ENCODE measurements at places on chromosomes 11 and 22.

DNA sequence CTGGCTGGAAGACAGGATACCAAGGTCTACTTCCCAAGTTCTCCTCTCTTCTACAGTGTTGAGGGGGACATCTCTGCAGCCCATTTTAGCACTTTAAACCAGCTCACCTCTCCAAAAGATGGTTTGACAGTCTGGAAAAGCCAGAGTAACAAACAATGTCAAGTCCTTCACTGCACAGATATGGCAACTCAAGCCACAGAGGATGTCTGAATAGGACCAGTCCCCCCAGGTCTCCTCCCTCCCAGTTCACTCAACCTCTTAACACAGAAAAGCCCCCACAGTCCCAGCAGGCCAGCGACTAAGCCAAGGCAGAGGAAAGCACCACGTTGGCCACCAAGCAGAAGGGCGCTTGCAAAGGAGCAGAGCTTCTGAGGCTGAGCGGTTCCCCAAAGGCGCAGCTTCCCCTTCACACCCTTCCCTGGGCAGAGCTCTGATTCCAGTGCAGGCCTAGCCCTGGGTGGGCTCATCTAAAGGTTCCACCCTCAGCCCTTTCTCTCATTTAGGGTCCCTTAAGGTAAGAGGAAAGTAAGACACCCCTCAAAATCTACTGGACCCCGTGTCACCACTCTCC is 62.7 kb downstream of the PAK1 start:
- DNase-seq, result peak; percentile 42

- DNase-seq, result no peak
These were observed 119.2 kb upstream of the TMEM45B start for GRCh38 chr11:129696309-129696989.

- DNase-seq, result peak; percentile 23
These were observed 9.6 kb upstream of the SYT8 start for GRCh38 chr11:1825039-1825740.

DNA sequence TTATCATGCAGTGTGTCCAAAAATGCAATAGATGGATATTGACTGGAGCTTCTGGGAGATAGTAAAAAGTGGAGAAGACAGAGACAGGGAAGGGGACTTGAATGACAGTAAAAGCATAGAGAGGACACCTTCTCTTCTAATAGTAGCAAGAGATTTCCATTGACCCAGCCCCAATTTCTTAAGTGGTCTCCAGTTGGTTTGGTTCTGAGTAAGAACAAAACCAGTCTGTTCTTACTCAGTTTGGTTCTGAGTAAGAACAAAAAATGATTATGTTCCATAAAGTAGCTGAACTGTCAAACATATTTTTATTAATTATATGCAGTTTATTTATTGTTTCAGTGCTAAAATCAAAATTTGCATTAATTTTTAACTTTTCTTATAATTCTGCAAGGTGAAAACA is 316.8 kb upstream of the MPPED2 start:
- no peak for DNase-seq

- DNase-seq, result no peak
These were observed 34.7 kb downstream of the DDIAS start for GRCh38 chr11:82936261-82936660.

- no peak for DNase-seq
These were observed 68.4 kb upstream of the SORL1 start for GRCh38 chr11:121383716-121384115.

- DNase-seq, result peak; percentile 53
These were observed 44.5 kb downstream of the ZNF280B start for GRCh38 chr22:22463855-22464540.

DNA sequence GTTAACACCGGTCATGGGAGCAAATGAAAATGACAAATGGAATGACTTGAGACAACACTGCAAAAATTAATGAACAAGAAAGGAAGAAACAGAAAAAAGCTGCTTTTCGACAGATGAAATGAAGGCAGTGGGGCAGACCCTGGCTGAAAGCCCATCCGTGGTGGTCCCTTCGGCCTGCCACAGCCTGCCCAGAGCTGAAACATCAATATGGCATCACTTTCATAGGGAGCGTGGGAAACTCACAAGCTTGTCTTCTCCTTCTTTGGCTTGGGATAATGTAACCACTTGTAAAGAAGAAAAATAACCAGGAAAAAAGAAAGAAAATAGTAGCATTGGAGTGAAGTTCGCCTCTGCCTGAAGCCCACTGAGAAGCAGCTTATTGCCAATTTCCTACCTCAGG is 78.8 kb downstream of the CTTN start:
- no peak for DNase-seq

GRCh38 chr22:39003165-39003638 is 10.9 kb upstream of the APOBEC3C start:
- DNase-seq, result peak; percentile 83

DNA sequence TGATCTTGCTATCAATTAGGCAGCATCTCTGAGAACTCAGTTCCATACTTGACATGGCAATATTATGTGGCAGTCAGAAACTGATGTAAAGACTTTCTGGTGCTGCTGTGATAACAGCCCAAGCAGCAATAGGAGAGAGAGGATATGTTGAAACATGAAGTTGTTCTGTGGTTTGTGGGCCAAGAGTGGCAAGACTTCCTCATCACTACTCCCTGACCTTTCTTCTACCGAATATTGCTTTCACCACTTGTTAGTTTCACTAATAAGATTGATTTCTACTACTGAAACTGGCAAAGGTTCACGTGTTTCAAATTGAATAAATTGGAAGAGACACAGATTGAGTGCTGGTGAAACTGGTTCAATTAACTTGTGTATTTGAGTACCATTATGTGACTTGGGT is 852.6 kb upstream of the RAG2 start:
- peak; percentile 22 for DNase-seq

- DNase-seq, result peak; percentile 4
These were observed 179.6 kb upstream of the PDGFD start for GRCh38 chr11:104343578-104343977.

DNA sequence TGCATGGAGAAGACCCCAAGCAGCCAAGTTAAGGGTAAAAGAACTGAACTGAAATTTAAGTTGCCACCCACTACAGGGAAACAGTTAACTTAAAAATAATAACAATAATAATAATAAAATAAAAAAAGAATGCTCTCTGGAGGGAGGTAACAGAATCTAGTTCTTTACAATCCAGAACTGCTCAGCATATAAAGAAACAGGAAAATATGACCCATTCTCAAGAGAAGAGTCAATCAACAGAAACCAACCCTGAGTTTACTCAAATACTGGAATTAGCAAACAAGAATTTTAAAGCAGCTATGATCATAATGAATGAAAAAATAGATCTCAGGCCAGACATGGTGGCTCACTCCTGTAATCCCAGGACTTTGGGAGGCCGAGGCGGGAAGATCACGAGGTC is 53.8 kb downstream of the DENND5A start:
- DNase-seq, result no peak

DNA sequence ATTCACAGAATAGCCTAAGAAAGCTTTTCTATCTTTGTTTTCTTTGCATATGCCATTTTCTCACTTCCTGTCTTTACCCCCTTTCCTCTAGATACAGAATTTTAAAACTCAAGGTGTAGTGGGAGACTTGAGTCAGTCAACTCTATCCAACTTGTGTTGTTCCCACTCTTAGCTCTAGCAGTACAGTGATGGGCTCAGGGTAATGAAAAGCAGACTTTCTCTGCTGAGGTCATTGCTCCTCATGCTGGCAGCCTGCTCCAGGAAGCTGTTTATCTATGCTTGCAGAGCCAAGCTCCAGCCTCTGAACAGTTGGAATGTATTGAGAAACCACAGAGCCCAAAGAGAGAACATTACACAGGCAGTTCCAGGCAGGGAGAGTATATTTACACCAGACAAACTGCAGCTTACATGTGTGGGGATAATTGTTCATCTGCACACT is 68.1 kb downstream of the CSTPP1 start:
- peak; percentile 98 for DNase-seq

DNA sequence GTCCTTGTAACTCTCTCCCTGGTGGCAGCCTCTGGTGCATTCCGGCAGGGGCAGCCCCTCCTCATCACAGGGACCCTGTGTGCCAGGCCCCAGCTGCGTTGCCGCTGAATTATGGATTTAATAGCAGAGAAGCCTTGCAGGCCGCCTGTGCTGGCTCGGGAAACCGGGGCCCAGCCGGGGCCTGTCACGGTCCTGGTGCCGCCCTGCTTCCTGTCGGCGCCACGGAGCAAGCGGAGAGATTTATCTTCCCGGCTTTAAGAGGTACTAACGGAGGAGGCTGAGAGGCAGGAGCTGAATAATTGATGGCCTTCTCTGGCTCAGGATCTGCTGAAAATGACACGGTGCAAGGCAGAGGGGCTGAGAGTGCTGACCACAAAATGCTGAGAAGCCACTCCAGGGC is 54.0 kb upstream of the CCDC188 start:
- DNase-seq, result no peak

- no peak for DNase-seq
These were observed 17.8 kb upstream of the NEAT1 start for GRCh38 chr11:65404638-65405339.

- DNase-seq, result no peak
These were observed 40.0 kb upstream of the TP53I11 start for GRCh38 chr11:44990665-44991064.

DNA sequence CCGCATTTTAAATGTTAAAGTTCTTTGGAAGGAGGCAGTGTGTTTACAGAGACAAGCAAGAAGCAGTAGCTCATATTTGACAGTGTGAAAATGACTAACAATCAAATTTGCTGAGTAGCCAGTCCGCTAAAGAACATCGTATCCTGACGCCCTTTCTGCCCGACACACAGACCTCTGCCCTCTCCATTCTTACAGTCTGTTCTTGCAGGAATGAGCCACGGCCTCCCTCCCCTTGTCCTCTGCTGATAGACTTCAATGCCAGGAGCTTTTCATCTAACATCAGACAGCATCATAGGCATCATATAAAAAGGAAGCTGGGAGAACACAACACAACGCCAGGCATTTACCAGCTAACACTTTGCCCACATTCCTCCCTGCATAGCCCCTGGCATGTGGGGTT is 486.0 kb downstream of the OPCML start:
- no peak for DNase-seq

DNA sequence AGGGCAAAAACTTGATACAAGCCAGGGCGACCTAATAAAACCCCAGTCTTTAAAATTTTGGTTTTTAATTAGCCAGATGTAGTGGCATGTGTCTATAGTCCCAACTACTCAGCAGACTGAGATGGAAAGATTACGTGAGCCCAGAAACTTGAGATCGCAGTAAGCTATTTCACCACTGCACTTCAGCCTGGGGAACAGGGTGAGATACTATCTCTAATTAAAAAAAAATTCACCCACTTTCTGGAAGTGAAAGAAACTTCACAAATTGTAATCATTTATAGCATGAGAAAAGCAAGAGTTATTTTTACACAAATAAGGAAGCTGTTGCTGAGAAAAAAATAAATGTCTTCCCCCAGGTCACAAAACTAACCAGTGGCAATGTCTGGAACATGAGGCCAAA is 882 bp upstream of the GLYATL2 start:
- DNase-seq, result no peak

- no peak for DNase-seq
These were observed 30.5 kb downstream of the CDPF1 start for GRCh38 chr22:46219636-46220035.

DNA sequence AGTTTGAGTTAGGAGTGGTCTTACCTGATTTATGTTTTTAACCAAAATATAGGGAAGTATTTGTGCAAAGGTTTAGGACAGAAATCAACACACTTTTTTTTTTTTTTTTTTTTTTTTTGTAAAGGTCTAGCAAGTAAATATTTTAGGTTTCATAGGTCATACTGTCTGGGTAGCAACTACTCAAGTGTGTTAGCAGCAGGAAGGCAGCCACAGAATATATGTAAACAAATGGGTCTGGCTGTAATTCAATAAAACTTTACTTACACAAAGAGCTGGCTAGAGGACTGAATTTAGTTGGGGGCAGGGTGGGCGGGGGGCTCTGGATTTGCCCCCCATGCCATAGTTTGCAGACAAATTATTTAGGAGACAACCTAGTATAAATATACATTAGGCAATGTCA is 510.4 kb downstream of the NELL1 start:
- no peak for DNase-seq

DNA sequence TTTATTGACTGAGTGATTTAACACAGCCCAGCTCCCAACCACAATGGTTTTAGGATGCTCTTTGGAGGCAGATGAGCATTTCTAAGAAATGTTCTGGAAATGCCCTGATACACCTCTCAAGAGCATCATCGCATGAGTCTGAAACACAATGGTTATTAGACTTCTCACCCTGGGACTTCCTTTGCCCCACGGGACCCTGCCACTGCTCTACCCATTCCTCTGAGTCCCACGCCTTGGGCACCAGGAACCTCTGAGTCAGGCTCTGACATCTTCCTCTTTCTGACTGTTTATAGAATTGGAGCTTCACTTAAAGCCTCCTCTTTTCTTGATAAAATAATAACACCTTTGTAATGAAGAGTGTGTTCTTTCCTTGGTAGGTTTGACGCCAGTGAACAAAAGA is 85.6 kb upstream of the PARVA start:
- DNase-seq, result no peak

DNA sequence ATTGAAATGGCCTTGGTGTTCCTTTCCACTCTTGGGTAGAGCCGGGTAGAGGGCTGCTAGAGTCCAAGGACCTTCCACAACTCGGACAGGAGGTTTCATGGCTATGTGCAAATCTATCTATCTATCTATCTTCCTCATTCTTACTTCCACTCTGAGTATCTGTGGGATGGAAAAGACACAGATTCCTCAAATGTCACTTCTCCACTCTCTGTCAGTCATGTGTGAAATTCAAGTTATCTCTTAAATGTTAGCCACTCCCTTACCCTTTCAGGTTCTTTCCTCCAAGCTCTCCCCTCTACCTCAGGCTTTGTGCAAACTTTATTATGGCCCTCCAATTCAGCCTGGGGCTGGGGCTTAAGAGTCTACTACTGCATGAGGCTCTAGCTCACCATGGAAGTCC is 84.3 kb downstream of the GDPD4 start:
- DNase-seq, result no peak

DNA sequence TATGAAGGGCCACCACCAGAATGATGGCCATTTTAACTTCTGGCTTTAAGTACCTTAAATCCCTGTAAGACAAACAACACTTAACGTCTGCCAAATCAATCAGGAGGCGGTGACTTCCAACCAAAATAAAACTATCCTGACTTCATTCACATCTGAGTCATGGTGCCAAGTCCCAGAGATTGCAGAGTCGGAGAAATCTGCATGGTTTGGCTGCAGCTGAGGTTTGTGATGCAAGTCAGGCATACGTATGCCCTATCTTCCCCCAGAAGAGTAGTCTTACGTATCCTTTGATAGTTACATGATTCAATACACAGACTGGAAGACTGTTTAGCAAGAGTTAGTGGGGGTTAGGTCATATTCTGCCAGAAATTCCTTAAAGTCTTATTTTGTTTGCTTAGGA is 1.7 kb upstream of the GAB2 start:
- DNase-seq, result peak; percentile 99

- peak; percentile 18 for DNase-seq
These were observed 11.5 kb upstream of the AIFM3 start for GRCh38 chr22:20955548-20955947.

Data from mesenchymal stem cell (in vitro differentiated cells and primary cell).